8988T (cell line): ENCODE measurements at places on chromosomes 2 and 18.

DNA sequence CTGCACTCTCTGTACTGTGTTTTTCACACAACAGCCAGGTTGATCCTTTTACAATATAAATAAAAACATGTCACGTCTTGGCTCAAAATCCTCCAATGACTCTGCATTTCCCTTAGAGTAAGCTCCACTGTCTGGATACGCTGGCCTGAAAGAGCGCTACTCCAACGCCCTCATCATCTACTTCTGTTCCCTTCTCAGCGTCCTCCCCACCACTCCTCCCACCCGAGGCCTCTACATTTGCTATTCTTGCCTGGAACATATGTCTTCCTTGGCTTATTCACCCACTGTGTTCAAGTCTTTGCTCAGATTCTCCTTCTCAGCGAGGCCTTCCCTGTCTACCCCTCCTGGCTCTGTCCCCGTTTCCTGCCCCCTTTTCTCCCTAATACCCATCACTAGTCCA lies 37.6 kb downstream of the EPB41L3 start:
- DNase-seq = no peak

GRCh38 chr18:48252525-48252924 lies 156.7 kb downstream of the ZBTB7C start:
- DNase-seq = no peak

DNA sequence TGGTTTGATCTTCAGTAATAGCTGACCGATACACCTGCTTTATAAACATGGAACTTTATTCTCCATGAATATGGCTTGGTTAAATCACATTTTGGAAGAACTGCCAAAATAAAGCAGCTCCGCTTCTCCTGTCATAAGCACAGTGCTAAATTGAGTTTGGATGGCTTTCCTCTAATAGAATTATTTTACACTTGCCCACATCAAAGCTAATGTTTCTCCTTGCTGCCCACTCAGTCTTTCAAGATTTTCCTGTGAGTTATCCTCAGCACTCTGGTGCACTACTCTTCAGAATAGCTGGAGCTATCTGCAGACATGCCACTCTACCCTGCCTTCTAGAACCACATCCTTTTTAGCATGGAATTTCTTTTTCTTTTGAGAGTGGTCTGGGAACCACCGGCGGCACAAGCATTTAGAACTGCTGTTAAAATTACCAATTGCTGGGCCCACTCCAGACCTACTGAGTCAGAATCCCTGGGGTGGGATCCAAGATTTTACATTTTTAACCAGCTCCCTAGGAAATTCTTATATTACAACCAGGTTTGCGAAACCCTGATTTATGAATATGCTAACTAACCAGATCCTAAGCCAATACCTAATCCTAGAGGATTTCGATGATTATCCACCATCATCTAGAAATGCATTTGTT lies 283.3 kb downstream of the AFF3 start:
- no peak for DNase-seq

- DNase-seq = no peak
Observed at GRCh38 chr2:228592925-228593324, 411.4 kb upstream of the SPHKAP start.

GRCh38 chr18:22066083-22066485 lies 103.3 kb upstream of the GATA6 start:
- no peak for DNase-seq

- DNase-seq = no peak
Observed at GRCh38 chr18:46289931-46290330, 185.7 kb downstream of the HAUS1 start.

- peak; percentile 44 for DNase-seq
Observed at GRCh38 chr2:94982675-94983074, 42.8 kb upstream of the MAL start.
